Mesothelial cell of epicardium (in vitro differentiated cells): ENCODE measurements at places on chromosomes 5 and 9.

GRCh38 chr5:63894690-63895089, 67.6 kb downstream of the HTR1A start:
- no peak for DNase-seq

GRCh38 chr5:96590796-96591195, 71.4 kb upstream of the CAST start:
- DNase-seq: no peak

DNA sequence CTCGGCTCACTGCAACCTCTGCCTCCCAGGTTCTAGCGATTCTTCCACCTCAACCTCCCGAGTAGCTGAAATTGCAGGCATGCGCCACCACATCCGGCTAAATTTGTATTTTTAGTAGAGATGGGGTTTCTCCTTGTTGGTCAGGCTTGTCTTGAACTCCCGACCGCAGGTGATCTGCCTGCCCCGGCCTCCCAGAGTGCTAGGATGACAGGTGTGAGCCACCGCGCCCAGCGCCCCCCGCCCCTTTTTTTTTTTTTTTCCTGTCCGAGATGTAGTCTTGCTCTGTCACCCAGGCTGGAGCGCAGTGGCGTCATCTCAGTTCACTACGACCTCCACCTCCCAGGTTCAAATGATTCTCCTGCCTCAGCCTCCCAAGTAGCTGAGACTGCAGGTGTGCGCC, 6.6 kb downstream of the ATP6V1G1 start:
- DNase-seq: no peak

- DNase-seq: peak; percentile 82
These were observed 79.3 kb downstream of the SLC28A3 start for GRCh38 chr9:84261070-84261746.

- no peak for DNase-seq
These were observed 59.7 kb downstream of the FGF18 start for GRCh38 chr5:171478946-171479775.
